Activated CD4-positive, CD25-positive, alpha-beta regulatory T cell (primary cell): ENCODE measurements at places on chromosomes 3 and 15.

GRCh38 chr3:78764634-78765033, 1003.2 kb downstream of the ROBO1 start:
- no peak for DNase-seq

GRCh38 chr3:186705882-186706780, 11.0 kb upstream of the KNG1 start:
- no peak for DNase-seq

DNA sequence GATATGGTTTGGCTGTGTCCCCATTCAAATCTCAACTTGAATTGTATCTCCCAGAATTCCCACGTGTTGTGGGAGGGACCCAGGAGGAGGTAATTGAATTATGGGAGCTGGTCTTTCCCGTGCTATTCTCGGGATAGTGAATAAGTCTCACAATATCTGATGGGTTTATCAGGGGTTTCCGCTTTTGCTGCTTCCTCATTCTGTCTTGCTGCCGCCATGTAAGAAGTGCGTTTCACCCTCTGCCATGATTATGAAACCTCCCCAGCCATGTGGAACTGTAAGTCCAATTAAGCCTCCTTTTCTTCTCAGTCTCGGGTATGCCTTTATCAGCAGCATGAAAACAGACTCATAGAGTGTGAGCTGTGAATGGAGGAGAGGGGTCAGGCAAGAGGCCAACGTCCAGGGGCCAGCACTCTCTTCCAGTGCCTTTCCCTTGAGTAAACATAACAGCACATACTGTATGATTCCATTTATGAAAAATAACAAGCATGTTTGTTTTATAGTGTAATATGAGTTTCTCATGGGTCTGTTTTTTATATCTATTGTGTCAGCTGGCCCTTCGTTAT, 16.3 kb upstream of the LCTL start:
- DNase-seq = no peak

DNA sequence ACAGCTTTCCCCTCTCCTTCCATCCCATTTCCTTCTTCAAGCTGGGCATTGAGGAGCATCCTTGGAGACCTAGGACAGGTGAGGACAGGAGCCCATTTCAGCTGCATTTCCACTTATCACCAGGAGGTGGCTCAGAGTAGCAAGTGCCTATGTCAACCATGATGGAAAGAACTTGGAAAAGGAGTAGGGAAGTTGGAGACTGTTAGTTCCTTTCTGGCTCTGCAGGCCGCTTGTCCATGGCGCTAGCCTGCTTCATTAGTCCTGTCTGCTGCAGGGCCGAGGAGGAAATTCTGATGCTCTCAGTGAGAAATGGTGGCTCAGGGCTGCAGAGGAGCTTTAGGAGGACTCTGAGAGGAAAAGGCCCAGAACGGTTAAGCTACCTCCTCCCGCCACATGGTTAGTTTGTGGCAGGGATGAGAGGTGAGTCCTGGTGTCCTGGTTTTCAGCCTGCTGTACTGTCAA, 7.0 kb upstream of the CD276 start:
- DNase-seq = peak; percentile 25

GRCh38 chr3:58164906-58165821, 45.6 kb downstream of the DNASE1L3 start:
- DNase-seq = no peak

GRCh38 chr3:191362037-191362436, 31.7 kb upstream of the UTS2B start:
- DNase-seq = no peak

- DNase-seq = no peak
Observed at GRCh38 chr3:121883507-121883906, 10.7 kb upstream of the SLC15A2 start.

- no peak for DNase-seq
Observed at GRCh38 chr3:52350981-52351761, 35.1 kb downstream of the DNAH1 start.
